Dermis blood vessel endothelial cell (primary cell): ENCODE measurements at places on chromosomes 1 and 21. TPM values are rescaled to one million over a fixed set of nuclear protein-coding genes. Genes with fewer than 3 reads are reported as not detected.

PAQR6 gene
- total RNA-seq, result 0.19 and 0.68 TPM in 2 replicates

PERM1 gene
- total RNA-seq, result not detected in 2 replicates

SPRR2F gene
- not detected in 2 replicates for total RNA-seq

RIPK4 gene
- 0.09 and 0.51 TPM in 2 replicates for total RNA-seq

CD244 gene
- total RNA-seq, result 0.14 TPM in 1 of 2 replicates, not detected in the other

ARHGEF2 gene
- total RNA-seq, result 101 and 147 TPM in 2 replicates

HSD3B1 gene
- total RNA-seq, result not detected in 2 replicates

CNR2 gene
- not detected in 2 replicates for total RNA-seq

GBP5 gene
- total RNA-seq, result 0.09 and 0.17 TPM in 2 replicates

NOS1AP gene
- 0.34 and 0.70 TPM in 2 replicates for total RNA-seq

ZNF670 gene
- total RNA-seq, result 7.0 and 10.4 TPM in 2 replicates

KIF21B gene
- total RNA-seq, result 2.2 and 4.4 TPM in 2 replicates

IFI16 gene
- total RNA-seq, result 101 and 103 TPM in 2 replicates

CATSPER4 gene
- not detected in 2 replicates for total RNA-seq

GJA8 gene
- not detected in 2 replicates for total RNA-seq

FYB2 gene
- not detected in 2 replicates for total RNA-seq

FCGR3B gene
- total RNA-seq, result not detected in 2 replicates

CELA3A gene
- total RNA-seq, result not detected in 2 replicates

TSPAN1 gene
- 0.28 and 0.68 TPM in 2 replicates for total RNA-seq

TFF2 gene
- not detected in 2 replicates for total RNA-seq

C1orf226 gene
- total RNA-seq, result 0.34 and 1.1 TPM in 2 replicates

SLC6A9 gene
- 0.23 TPM in 1 of 2 replicates, not detected in the other for total RNA-seq

CAPN9 gene
- total RNA-seq, result not detected in 2 replicates

HEYL gene
- under 0.01 and 0.14 TPM in 2 replicates for total RNA-seq

CR2 gene
- total RNA-seq, result not detected in 2 replicates

WDR64 gene
- total RNA-seq, result 0.17 TPM in 1 of 2 replicates, not detected in the other

LCE2D gene
- not detected in 2 replicates for total RNA-seq

MPZ gene
- 0.68 and 1.0 TPM in 2 replicates for total RNA-seq

EPHA2 gene
- total RNA-seq, result 121 and 192 TPM in 2 replicates

TRIM58 gene
- total RNA-seq, result 0.17 and 0.37 TPM in 2 replicates

SH2D5 gene
- total RNA-seq, result under 0.01 and 0.42 TPM in 2 replicates

NBPF10 gene
- total RNA-seq, result 0.28 and 0.34 TPM in 2 replicates

LGR6 gene
- total RNA-seq, result not detected in 2 replicates

COL16A1 gene
- total RNA-seq, result 0.51 and 0.65 TPM in 2 replicates

GJA9 gene
- not detected in 2 replicates for total RNA-seq

CD53 gene
- not detected in 2 replicates for total RNA-seq

UBE2J2 gene
- total RNA-seq, result 57.3 and 62.1 TPM in 2 replicates

ZBTB8A gene
- total RNA-seq, result 11.3 and 12.6 TPM in 2 replicates

ZFP69 gene
- total RNA-seq, result 2.1 and 4.1 TPM in 2 replicates

PALMD gene
- total RNA-seq, result 63.3 and 106 TPM in 2 replicates

TRPM2 gene
- total RNA-seq, result 1.8 and 3.2 TPM in 2 replicates

PODN gene
- total RNA-seq, result not detected in 2 replicates

MANEAL gene
- 1.0 TPM in 2 replicates for total RNA-seq

SPOCD1 gene
- total RNA-seq, result 2.0 and 11.4 TPM in 2 replicates

FTCD gene
- 0.05 and 0.17 TPM in 2 replicates for total RNA-seq

C1orf141 gene
- total RNA-seq, result not detected in 2 replicates

RNU1-3 gene
- under 0.01 TPM in 2 replicates for total RNA-seq

TM2D1 gene
- 48.8 and 65.6 TPM in 2 replicates for total RNA-seq

LENEP gene
- total RNA-seq, result not detected in 2 replicates

ECM1 gene
- 0.19 and 0.34 TPM in 2 replicates for total RNA-seq

SMIM1 gene
- total RNA-seq, result 0.56 and 1.5 TPM in 2 replicates
